NCI-H1417 treated with DMSO at 0.1 percent for 48 hours (cell line): ENCODE measurements at places on chromosomes 7 and 10.

- no peak for DNase-seq
Observed at GRCh38 chr10:42551582-42552187, 86.7 kb downstream of the ZNF33B start.

DNA sequence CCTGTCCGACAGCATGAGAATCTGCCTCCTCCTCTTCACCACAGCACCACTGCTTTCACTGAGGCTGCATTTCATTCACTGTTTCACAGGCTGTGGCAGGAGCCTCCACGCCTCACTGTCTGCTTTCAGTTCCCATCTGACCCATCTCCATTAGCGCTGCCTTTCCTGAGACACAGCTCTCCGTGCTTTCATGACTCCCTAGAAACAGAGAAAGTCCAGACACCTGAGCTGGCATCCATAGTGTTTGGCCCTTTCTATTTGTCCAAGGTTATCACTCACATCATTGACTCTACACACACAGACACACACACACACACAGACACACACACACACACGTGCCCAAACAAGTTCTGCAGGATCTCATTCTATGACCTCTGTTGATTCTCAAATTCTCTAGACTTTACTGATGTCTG is 5.2 kb downstream of the LGI1 start:
- no peak for DNase-seq

GRCh38 chr10:7687228-7687907 is 15.7 kb upstream of the ITIH2 start:
- DNase-seq: peak; percentile 39

- no peak for DNase-seq
Observed at GRCh38 chr7:137001478-137001877, 133.0 kb downstream of the CHRM2 start.

GRCh38 chr7:22713463-22713862 is 13.5 kb upstream of the IL6 start:
- DNase-seq: peak; percentile 53

GRCh38 chr10:7942316-7942715 is 112.2 kb upstream of the GATA3 start:
- no peak for DNase-seq

DNA sequence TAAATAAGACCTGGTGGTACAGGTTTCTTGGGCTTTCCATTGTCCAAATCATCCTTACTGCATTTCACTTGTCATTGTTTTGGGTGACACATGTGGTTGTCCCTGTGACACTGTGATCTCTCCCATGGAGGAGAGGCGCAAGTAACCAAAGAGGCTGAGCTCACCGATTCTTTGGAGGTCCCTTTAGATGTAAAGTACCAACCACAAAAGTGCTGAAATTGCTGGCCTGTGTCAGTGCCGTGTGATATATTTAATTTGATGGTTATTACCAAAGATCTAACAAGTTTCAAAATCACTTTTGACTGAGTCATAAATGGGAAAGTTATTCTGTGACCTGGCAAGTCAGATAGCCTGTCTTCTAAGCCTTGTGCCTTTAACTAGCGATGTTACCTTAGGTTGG is 19.4 kb downstream of the MCM10 start:
- no peak for DNase-seq
